ENCODE measurements at places on chromosomes 3 and 15.

DNA sequence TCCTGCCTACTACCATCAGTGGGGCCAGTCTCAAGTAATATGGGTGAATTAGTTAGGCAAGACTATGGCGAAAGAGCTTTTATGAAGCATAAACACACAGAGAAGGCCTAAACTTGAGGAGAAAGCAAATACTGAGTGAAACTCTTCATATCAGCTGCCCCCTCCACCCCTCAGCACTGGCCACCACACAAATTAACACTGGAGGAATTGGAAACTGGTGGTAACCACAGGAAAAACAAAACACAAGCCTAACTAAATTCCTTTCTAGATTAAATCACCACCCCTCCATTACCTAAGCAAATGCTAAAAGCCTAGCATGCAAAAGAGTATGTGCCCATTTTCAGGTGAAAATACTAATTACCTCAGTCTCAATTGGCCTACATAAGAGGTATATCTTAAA is 774.7 kb upstream of the NECTIN3 start:
- no peak for DNase-seq

GRCh38 chr15:81336568-81336967 is 12.6 kb upstream of the STARD5 start:
- peak; percentile 28 for DNase-seq

- DNase-seq: peak; percentile 26
Observed at GRCh38 chr3:136141291-136141785, 54.8 kb downstream of the MSL2 start.

DNA sequence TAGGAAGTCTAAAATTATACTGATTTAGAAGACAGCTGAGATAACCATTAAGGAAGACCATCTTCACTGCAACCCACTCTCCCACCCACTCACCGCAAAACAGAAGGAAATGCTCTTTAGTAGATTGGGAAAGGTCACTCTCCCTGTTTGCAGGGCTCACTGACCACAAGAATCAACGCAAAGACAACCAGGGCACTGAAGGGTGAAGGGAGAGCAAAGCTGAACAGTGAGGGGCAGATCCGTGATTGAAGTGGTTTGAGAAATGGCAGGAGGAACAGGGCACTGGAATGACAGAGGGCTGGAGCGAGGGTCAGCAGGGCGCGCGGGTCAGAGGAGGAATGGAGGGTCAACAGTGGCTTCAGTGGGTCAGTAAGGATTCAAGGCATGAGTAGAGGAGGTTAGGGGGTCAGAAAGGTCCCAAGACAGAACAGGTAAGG is 520 bp downstream of the MESD start:
- DNase-seq: no peak

GRCh38 chr3:81952141-81952540 is 190.7 kb upstream of the GBE1 start:
- DNase-seq: no peak

DNA sequence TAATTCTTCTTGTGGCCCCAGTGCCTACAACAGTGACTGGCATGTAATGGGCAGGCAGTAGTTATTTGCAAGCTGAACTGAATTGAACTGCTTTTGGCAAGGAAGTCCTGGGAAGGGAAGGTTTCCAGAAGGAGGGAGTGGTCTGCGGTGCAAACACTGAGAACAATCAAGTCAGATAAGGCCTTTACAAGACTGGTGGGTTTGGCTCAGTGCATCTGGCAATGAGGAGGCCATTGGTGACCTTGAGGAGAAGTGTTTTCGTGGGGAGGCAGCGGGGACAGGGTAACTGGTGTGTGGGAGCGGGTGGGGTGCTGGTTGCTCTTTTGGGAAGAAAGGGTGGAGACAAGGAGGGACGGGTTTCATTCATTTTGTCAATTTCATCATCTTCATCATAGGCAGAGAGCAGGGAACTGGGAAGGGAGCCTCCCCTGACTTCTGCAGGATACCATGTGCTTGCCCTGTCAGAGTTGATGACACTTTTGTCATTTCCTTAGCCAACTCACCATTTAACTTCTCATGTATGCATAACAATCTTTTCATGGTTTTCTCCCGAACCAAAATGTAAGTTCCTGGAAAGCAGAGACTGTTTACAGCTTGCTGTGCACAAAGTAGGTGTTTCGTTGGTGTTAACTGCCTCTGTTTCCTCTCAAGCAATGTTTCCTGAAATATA is 8.4 kb upstream of the EHD4 start:
- no peak for DNase-seq

Measured in common myeloid progenitor, CD34-positive (primary cell).